ENCODE measurements at places on chromosomes 7 and 10. TPM values are rescaled to one million over a fixed set of nuclear protein-coding genes. Genes with fewer than 3 reads are reported as not detected.

ANKRD30A gene
- total RNA-seq, result not detected

WDR86 gene
- total RNA-seq, result 0.25 TPM

IL15RA gene
- total RNA-seq, result 25.1 TPM

DNA sequence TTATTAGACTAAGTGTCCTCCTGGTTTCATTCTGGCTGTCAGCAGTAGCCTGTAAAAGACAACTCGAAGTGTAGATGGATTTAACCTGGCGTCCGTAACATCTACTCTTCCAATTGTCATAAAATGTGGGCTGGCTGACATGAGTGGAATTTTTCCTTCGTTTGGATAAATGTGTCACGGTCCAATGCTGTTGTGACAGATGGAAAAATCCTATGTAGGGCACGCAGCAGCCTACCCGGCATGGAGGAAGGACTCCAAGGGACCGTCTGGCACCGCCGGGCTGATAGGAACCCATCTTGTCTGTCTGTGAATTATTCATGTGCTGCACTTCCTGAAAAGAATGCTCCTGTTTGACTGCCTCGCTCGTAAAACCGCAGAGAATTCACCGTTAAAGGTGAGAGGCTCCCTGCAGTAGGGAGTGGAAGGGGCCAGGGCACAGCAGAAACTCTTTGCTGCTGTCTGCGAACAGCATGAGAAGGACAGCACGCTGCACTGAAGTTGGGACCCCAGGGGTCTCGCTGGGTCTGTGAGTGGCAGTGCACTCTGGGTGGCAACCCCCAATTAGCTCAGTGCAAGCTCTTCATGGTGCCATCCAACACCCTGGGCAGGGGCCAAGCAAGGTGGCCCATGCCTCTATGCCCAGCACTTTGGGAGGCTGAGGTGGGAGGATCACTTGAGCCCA lies 1.6 kb upstream of the ORAI2 start:
- H3K27me3 ChIP-seq, result no peaks in the 10 kb centered on the region
- H3K36me3 ChIP-seq, result peaks cover 15% of the 10 kb centered on the region
- H3K4me3 ChIP-seq, result peak overlapping the region; percentile 70
- peaks cover 52% of the 10 kb centered on the region for H3K4me1 ChIP-seq
- DNase-seq, result peak; percentile 66
- peak overlapping the region; percentile 95 for H3K27ac ChIP-seq
